ENCODE measurements at places on chromosomes 11 and 22. TPM values are rescaled to one million over a fixed set of nuclear protein-coding genes. Genes with fewer than 3 reads are reported as not detected.

Gene GAL3ST3
- total RNA-seq, result 19.8 TPM

Gene BDNF
- 2.7 TPM for total RNA-seq

Gene SYT7
- 7.0 TPM for total RNA-seq

Gene KIF18A
- 25.9 TPM for total RNA-seq

Gene CCDC34
- total RNA-seq, result 24.5 TPM
